Activated CD8-positive, alpha-beta memory T cell treated with anti-CD3 and anti-CD28 coated beads for 1 hour (primary cell): ENCODE measurements at places on chromosomes 7 and 10.

- DNase-seq, result no peak
Observed at GRCh38 chr10:72883861-72884260, 9.7 kb upstream of the OIT3 start.

DNA sequence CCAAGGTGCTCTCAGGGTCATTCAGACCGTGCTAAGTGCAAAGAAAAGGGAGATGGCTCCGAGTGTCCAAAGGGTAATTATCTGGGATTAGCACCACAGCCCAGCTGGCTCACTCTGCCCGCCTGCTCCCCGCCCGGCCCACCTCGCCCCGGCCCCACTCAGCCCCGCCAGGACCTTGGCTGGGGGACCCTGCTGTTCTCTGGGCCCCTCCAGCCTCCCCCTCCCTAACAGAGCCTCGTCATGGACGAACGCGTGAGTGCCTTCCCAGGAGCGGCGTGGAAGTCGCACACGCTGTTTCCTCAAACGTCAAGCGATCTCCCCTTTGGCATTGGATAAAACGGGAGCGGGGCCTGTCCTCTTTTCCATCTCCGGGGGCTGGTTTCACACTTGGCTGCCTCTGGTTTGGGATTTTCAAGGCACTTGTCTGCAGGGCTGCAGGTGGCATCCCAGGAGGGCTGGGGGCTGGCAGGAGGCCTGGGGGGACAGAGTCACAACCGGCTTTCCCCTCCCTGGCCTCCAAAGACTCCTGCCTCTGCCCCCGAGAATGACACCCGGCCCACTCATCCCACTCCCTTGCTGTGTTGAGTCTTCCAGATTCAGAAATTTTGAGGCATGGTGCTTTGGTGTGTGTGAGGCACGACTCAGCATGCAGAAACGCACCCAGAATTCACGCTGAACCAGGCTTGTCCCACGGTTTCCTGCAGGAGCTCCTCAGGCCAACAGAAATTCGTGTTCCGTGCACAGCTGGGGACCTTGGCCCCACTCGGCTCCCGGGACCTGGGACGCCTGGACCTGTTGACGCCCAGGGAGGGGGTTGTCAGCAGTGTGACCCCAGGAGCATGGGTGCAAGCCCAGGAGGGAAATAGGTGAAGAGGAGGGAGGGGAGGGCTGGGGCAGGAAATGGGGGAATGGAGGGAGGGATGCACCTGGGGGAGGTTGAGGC, 110.0 kb downstream of the PDGFA start:
- no peak for DNase-seq

DNA sequence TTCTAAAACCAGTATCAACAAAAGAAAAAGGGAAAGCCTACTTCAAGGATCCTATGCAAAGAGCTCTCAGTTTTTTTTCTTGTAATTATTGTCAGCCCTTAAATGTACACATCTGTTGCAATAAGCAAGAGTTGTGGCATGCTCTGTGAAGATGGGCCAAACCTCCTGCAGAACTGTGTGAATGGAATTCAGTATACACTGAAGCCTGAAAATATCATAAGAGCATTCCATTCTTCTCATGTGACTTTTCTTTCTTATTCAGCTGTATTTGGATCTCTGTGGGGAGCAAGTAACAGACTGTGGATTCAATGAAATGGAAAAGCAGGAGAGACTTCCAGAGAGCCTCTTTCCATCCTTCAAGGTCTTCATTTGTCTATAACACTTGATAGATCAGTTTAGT, 130.7 kb downstream of the SAMD9 start:
- DNase-seq, result no peak

- DNase-seq, result no peak
Observed at GRCh38 chr10:86969421-86970041, 1.2 kb downstream of the ADIRF start.

DNA sequence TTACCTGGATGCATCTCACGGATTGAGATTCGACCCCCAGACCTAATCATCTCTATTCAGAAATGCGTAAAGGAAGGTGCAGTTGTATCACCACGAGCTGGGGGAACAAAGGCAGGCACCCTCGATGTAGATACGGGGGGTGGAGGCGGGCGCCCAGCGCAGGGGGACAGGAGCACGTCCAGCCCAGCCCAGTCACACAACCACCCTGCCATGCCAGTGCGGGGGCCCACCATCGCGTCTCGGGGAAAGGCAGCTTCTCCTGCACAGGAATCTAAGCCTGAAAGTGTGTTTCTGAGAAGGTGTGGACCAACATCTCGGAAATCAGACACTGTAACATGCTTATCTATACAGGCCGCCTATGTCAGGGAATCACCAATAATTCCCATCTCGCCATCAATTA, 131.1 kb downstream of the DIP2C start:
- no peak for DNase-seq

DNA sequence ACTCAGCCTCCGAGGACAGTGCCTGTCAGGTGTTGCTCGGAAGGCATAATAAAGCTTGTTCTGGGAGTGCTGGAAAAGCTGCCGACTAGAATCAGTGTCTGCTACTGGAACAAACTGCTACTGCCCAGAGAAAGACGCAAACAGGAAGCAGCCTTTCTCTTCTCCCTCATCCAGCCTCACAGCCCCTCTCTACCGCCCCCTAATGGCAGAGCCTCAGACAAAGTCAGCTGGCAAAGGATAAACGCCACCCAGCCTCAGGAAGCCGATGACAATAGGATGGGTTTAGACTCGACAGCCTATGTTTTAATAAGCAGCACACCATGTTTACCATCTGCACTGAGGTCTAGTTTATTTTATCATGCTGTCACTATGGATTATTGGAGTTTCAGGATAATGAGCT, 169.5 kb upstream of the LYZL1 start:
- no peak for DNase-seq

- DNase-seq, result no peak
Observed at GRCh38 chr10:22712211-22712955, 2.0 kb downstream of the PIP4K2A start.

DNA sequence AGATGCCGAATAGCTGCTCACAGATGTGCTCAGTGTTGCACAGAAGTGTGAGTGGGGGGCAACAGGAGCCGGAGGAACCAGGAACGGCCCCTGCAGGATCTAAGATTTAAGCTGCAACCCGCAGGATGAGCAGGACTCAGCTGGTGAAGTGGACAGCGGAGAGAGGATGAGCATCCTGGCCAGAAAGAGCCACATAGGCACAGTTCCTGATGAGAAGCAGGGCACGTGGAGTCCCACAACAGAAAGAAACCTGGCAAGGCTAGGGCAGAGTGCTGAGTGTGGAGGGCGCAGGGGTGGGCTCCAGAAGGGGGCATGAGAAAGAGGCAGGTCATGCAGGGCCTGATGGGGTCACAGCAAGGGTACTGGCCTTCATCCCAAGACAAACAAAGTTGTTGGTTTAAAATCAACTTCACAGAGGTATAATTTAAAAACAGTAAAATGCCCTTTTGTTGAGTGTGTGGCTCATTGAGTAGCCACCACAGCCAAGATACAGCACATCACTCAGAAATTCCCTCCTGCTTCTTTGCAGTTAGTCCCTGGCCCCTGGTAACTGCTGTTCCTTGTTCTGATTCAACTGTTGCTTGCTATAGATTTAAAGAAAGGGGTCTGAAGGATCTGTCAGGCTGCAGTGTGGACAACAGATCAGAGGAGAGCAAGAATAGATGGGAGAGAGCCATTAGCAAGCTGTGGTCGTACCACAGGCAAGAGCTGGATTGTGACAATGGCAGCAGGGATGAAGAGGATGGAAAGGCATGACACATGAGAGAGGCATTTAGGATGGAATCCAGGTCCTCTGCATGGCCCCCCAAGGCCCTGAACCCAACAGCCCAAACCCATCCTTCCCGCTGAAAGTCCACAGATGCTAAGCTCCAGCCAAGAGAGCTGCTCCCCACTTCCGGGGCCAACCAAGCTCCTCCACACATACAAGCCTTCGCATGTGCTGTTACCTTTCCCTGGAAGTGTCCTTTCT, 53.1 kb upstream of the OSBPL3 start:
- DNase-seq, result no peak

- no peak for DNase-seq
Observed at GRCh38 chr7:16647435-16647960, 1.5 kb downstream of the BZW2 start.

GRCh38 chr7:121266307-121266894, 62.4 kb upstream of the WNT16 start:
- DNase-seq, result no peak

DNA sequence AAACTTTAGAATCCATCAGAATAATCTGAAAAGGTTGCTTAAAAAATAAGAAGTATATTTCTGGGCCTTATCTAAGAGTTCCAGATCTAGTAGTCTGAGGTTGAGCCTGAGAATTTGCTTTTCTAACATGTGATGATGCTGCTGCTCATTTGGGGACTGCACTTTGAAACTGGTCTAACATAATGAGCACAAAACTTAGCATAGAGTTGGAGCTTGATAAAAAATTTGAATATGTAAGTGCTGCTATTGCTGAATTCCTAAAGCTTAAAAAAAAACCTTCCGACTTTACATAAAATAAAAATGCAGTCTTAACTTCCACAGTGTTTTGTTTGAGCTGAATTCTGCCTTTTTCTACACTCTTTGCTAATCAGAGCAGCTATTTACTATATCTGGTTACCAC, 48.8 kb downstream of the GLCCI1 start:
- DNase-seq, result no peak

- DNase-seq, result no peak
Observed at GRCh38 chr7:157499835-157500153, 163.0 kb downstream of the DNAJB6 start.

- DNase-seq, result no peak
Observed at GRCh38 chr10:68218786-68219185, 13.1 kb downstream of the ATOH7 start.

- no peak for DNase-seq
Observed at GRCh38 chr10:95688648-95689047, 5.1 kb downstream of the TCTN3 start.

DNA sequence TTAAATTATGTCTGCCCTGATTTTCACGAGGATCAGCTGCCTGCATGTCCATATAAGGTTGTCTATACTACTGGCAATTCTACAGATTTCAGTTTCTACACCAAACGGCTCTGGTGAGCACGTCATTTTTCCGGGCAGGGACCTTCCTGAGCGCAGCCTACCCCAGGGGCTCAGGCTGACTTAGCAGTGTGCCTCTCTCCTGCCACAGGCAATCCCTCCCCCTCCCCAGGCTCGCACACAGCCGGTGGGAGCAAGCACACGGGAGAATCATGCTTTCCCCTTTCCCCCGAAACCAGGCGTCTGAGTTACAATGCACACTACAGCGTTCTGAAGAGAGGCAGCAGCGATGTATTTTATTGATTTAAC, 1.7 kb downstream of the KLF6 start:
- DNase-seq, result peak; percentile 43

- no peak for DNase-seq
Observed at GRCh38 chr7:47581438-47581803, 490 bp downstream of the TNS3 start.

- no peak for DNase-seq
Observed at GRCh38 chr7:155349601-155350331, 52.1 kb downstream of the INSIG1 start.
